ENCODE measurements at places on chromosomes 6 and 20.

- DNase-seq: no peak
These were observed 24.5 kb upstream of the SMIM29 start for GRCh38 chr6:34273242-34273805.

DNA sequence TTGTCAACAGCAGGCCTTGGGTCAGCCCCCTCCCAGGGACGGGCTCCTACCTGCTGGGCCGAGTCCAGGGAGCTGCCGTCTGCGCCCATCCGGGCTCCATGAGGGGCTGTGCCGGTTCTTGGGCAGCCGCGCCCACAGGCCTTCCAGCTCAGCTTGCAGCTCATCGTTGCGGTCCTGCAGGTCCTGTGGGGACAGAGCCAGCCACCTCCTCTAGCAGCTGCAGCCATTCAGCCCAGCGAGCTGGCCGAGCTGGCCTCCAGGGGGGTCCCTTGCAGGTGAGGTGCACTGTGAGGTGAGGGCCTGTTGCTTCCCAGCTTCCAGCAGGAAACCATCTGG, 74.4 kb downstream of the GINS1 start:
- DNase-seq: no peak

GRCh38 chr6:37368961-37369320, 15.2 kb downstream of the RNF8 start:
- no peak for DNase-seq

DNA sequence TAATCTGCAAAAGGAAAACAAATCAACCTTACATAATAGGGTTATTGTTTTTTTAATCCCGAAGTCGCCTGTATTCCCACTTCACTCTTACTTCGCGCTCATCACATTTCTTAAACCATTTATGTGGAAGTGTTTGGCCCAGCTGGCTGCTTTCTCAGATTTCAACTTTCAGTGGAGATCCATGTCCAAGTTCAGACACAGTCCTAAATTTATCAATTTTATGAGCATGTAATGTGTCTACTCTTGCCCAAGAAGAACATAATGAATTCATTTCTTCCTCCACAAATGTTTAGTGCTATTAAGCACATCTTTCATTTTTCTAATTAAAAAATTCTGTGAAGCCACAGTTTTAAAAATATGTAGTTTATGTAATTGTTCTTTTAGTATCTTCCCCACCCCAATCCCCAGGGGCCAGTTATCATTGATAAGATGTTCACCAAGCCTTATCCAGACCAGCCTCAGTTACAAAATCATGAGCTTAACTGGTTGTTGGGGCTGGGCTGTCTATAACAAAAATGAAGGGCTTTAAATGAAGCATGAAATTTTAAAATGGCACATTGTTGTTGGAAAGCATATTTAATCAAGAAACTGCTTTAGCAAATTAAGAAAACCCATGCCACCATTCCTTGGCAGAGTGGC, 151.7 kb downstream of the UST start:
- DNase-seq: no peak

GRCh38 chr6:149242883-149243282, 74.6 kb upstream of the TAB2 start:
- no peak for DNase-seq

DNA sequence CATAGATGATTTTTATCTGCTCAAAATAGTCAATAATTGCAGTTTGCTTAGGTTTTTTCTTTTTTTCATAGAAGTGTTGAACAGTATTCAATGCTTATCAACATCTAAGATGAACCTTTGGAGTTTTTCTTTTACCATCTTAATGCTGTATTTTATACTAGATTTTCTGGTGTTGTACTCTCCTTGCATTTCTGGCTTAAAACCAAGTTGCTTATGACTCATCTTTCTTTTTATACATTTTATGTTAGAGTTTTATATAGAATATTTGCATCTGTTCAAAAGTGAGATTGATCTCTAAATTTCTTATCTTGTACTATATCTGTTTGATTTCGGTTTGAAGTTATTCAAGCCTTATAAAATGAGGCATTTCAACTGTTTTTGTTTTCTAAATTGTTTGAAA, 232.5 kb downstream of the RFPL4B start:
- no peak for DNase-seq

- peak; percentile 18 for DNase-seq
These were observed 148.4 kb downstream of the SYCP2 start for GRCh38 chr20:59784791-59785668.

- DNase-seq: no peak
These were observed 223.0 kb downstream of the QKI start for GRCh38 chr6:163637524-163637923.

DNA sequence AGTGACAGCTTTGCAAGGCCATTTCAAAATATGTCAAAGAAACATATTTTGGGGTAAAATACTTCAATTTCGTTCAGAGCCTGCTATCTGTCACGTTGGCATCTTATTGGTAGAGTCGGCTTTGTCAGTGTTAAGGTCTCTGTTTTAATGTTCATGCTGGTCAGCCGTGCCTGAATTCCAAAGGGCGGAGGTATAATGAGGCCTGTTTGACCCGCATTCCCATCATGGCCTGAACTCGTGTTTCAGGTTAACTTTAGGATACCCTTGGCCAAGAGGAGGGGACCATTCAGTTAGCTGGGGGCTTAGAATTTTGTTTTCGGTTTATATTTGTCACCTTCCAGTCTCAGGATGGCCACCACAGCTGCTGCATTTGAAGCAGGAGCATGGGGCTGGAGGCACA, 236.4 kb downstream of the NFATC2 start:
- no peak for DNase-seq

DNA sequence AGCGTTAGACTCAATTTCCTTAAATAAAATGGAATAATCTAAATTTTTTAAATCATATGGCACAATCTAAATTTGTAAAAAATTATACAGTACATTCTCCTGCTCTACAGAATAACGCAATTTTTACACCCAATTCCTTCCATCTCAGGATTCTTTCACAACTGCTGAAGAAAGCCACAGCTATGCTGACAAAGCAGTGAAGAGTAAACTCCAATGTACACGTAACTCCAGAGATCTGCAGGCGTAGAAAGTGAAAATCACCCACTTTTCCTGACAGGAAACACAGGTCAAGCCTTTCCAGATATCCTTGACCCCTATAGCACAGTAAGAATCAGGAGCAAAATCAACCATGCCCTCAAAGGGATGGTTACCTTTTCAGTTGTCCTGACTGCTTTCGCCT, 27.4 kb downstream of the EPHA7 start:
- DNase-seq: no peak

GRCh38 chr20:5000263-5001173, 792 bp downstream of the SLC23A2 start:
- peak; percentile 81 for DNase-seq

- no peak for DNase-seq
These were observed 17.5 kb upstream of the SPO11 start for GRCh38 chr20:57312138-57312537.

- no peak for DNase-seq
These were observed 54.9 kb downstream of the TMEM170B start for GRCh38 chr6:11592294-11592906.

GRCh38 chr6:133130863-133131262, 110.3 kb upstream of the EYA4 start:
- no peak for DNase-seq

GRCh38 chr20:1414982-1415381, 22.1 kb upstream of the FKBP1A start:
- DNase-seq: no peak

DNA sequence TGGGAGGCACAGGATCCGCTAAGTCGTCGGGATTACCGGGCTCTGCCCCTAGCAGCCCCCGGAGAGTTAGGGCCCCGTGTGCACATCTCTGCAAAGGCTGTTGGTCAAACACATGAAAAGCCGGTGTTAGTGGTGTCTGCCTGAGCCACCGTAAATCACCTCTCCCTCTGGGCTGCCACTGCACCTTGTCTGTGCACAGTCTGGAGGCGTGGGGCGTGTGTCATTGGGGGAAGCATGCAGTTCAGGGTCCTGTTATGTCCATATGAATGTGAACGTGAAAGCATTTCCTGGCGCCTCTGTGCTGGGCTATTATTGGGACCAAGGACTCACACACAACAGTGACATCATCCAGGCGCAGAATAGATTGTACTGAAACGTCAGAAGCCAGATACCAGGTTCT, 305.6 kb downstream of the NRN1 start:
- no peak for DNase-seq

DNA sequence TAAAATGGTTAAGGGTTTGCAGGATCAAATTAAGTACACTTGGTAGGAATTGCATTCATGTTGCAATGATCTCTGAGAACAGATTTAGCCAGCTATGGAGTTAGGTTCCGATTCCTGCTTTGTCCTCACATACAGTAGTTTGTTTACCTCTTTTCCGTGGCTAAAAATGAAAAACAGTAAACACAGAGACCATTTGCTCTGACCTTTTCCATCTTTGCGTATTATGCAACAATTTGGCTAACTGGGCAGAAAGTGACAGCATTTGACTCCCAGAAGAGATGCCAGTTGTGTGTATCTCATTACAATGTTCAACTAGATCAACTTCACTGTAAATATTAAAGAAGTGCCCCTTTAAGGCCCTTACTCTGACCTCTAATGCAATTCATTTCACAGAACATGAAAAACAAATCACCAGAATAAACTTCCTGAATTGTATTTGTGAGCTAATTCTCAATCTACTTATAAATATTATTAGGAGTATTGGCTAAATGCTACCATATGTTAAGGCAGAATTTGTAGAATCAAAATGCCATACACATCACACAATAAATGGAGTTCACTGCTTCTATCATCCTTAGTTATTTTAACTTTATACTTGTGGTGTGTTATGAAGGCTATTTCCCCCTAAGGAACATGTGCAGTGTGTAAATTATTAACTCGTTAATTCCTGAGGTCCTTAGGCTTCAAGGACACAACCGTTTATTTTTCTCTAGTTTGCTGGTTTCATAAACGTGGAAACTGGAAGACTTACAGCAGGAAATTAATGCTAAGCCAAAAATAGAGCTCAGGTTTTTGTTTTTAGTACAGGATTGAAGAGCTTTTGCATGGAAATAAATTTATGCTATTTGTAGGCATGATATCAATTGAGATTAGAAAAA, 380.7 kb upstream of the CITED2 start:
- no peak for DNase-seq

- no peak for DNase-seq
These were observed 8.7 kb upstream of the ATRN start for GRCh38 chr20:3461911-3462677.

DNA sequence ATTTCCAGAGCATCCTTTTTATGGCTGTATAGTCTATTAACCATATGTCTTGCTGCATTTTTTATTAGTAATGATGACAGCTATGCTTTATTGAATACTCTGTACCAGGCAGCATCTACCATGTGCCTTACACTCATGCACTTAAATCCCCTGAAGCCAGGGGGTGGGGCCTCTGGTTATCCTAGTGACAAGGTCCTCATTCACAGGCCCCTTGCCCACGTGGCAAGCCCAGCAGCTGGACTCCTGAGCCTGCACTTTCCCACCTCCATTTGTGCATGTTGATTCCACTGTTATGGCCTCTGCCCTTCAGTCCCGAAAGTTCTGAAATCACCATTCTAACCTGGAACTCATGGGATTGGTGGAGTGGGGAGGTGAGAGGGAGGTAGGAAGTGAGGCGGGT, 22.3 kb downstream of the ACTR5 start:
- no peak for DNase-seq

- peak; percentile 86 for DNase-seq
These were observed 60.0 kb downstream of the TRIM27 start for GRCh38 chr6:28863604-28864325.

GRCh38 chr20:1807394-1807793, 87.8 kb upstream of the SIRPA start:
- no peak for DNase-seq

- DNase-seq: no peak
These were observed 15.4 kb upstream of the MYLK2 start for GRCh38 chr20:31803552-31804291.

DNA sequence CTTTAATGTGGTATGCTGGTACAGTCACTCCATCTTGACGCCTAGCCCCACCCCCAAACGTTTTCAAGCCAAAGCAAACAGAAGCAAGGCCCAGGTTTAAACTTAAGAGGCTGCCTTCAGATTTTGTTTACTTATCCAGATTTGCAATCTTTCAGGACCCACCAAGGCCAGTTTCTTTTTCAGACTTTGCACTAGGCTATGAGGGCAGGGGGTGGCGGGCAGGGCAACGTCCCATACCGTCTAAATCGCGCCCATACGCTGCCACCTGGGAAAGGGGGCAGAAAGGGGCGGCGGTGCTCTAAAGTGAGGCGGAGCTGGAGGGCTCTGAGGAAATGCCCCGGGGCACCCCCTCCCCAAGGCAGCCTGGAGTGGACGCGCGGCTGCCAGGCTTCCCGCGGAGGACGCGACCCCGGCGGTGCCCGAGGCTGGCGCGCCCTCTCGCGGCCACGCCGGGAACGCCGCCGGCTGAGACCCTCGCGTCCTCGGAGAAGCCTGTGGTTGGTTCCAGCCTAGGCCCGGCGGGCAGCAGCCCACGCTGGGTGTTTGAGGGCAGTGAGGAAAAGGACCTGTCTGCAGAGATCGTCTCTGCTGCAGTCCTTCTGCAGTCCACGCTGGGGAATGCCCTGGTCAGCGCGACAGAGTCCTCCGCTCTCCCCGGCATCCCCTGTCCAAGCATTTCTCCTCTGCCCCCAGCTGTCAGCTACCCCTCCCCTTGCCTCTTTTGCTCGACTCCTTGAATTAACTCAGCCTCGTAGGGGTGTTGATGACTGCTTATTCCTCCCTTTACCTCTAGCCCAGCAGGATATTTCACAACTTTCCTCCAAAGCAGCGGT, 129.2 kb upstream of the PRND start:
- DNase-seq: no peak

- no peak for DNase-seq
These were observed 77.6 kb downstream of the HIVEP2 start for GRCh38 chr6:142867355-142867801.

DNA sequence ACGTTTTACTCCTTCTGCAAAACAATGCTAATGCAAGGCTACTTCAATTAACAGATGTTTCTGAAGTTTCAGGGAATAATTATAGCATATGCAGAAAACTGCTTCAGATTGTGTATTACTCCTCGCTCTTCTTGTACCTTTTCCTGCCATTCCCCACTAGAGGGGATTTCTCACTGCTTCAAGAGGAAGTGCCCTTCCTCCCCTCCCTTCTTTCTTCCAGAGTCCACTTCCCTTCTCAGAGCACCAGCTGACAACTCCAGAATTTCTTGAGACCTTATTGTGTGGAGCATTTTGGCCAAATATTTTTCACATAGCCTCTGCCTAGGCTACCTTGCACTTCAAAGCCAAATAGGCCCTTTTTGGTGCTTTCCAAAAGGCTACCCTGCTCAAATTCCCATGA, 12.7 kb upstream of the MCUR1 start:
- no peak for DNase-seq

DNA sequence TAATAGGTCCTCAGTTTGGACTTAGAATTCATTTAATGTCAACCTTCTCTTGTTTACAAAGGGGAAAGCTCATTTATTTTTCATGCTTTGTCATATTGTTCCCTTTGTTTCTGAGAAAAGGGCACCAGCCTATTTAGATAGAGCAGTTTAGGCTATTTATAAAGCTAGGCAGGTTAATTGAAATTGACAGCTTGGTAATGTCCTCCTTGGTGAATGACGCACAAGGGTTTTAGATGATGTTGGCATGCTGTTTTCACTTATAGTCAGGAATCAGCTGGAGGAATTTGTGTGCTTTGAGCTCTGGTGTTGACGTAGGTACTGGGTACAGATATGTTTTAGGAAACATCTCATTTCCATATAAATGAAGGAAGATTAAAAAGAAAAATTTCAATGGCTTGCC, 45.2 kb downstream of the BCKDHB start:
- DNase-seq: no peak

GRCh38 chr6:17352302-17352701, 41.1 kb upstream of the CAP2 start:
- no peak for DNase-seq

GRCh38 chr20:24999568-24999967, 7.0 kb upstream of the APMAP start:
- peak; percentile 28 for DNase-seq

- DNase-seq: no peak
These were observed 32.5 kb upstream of the IYD start for GRCh38 chr6:150336299-150336698.
